ENCODE measurements at places on chromosomes 3 and 15. TPM values are rescaled to one million over a fixed set of nuclear protein-coding genes. Genes with fewer than 3 reads are reported as not detected.

GRCh38 chr15:88083811-88084760, 172.5 kb downstream of the NTRK3 start:
- no peak for DNase-seq

DNA sequence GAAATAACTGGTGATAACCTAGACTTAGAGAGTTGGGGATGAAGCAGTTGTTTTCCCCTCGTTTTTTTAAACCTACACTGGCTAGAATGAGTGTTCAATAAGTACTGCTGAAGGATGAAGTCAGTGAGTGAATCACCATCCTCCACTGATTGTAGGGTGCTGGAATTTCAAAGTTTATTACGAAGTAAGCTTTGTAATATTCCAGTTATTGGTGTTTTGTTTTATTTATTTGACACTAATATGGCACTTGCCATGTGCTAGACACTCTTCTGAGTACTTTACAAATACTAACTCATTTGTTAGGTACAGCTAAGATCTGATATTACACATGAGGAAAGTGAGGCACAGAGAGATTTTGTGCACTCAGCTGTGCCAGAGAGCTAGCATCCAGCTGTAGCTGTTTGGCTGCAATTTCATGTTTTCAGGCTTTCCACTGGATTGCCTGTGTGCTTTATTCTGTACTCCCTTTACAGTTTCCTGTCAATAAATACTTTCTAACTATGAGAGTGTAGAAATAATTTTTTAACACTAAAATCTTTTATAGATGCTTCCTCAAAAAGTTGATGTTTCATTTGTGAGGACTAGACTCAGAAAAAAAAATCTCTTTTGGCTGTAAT, 5.8 kb downstream of the MAP2K5 start:
- DNase-seq, result no peak

GRCh38 chr3:164230385-164231094, 847.8 kb downstream of the SI start:
- DNase-seq, result no peak

DNA sequence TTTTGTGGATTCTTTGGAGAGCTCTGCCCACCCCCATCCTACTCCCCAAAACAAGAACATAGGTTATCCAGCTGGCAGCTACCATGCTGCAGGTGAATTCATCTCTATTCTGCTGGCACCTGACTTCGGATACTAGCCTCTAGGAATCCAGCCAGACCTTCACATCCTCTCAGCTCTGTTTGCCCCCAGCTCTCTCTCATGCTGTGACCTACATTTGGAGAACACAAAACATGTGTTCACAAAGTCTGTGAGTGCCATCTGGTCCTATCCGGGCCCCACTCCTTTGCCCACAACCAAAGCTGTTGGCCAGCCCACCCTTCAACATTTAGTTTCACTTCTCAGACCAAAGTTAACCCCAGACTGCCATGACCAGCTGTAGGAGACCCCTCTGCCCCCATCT, 89.4 kb upstream of the C3orf80 start:
- no peak for DNase-seq

- no peak for DNase-seq
Measured at GRCh38 chr15:75695220-75695619, 17.4 kb downstream of the CSPG4 start.

DNA sequence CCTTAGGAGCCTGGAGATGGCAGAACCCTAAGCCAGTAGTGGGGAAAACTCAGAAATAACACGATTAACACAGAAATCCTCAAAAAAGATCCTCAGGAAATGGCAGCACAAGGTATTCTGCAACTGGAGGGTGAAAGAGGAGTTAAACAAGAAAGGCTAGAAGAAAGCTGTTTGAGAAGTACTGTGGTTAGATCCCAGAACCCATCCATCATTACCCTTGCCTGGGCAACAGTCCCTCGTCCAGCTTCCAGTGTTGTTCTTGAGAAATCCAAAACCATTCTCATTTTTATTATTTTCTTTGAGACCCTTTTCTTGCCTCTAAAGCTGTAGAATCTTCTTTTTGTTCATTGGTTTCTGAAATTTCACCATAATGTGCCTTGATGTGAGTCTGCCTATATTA, 2.7 kb upstream of the CDCP1 start:
- no peak for DNase-seq

GRCh38 chr3:196142202-196142956, 60.5 kb upstream of the TFRC start:
- no peak for DNase-seq

- DNase-seq, result no peak
Measured at GRCh38 chr3:182519569-182519968, 273.7 kb upstream of the ATP11B start.

DNA sequence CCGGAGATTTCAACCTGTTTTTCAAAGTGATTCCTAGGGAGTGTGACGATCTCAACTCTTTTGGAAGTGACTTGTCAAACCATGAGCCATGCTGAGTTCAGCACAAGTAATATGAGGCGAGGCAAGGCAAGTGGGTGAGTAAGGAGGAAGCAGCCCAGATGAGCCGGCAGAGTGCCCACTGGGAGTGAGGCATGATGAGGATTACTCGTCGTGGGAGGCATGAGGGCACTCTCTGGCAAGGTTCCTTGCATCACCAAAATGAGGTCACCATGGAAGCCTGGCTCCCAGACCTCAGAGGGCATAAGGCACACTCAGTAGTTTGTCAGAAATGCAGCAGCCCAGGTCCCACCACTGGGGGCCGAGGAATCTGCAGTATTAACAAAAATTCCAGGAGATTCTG, 636.1 kb downstream of the MAGI1 start:
- DNase-seq, result peak; percentile 51

DNA sequence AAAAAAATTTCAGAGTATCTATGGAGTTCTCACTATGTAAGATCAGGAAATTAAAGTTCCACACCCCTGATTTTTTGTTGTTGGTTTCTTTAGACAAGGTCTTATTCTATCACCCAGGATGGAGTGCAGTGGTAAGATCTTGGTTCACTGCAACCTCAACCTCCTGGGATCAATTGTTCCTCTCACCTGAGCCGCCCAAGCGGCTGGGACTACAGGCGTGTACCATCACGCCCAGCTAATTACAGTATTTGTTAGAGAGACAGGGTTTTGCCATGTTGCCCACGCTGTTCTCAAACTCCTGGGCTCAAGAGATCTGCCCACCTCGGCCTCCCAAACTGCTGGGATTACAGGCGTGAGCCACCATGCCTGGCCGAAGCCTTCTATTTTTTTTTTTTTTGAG, 12.4 kb downstream of the QRICH1 start:
- no peak for DNase-seq

- no peak for DNase-seq
Measured at GRCh38 chr3:37645517-37646380, 215.9 kb upstream of the CTDSPL start.

- no peak for DNase-seq
Measured at GRCh38 chr15:58631319-58631718, 118.2 kb downstream of the ADAM10 start.

DNA sequence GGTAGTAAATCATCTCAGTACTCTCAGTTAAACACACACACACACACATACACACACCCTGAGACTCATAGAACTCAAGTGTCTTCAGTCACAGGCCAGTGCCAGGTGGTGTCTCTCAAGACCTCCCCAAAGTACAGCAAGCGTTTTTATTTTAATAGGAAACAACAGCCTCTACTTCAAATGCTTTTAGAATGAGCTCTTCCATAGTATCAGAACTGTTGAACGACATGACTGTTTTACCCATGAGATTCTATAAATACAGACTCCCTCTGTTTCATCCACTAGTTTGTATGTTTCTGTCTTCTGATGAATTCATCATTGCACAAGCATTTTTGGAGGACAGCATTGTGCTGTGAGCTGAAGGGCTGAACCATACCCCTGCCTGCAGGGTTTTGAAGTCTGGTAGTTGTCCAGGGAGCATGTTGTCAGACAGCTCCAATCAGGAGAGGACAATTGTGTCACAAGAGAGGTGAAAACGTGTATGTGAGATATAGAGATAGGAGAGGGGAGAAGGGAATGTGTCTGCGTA, 201.0 kb upstream of the BCL6 start:
- DNase-seq, result no peak

DNA sequence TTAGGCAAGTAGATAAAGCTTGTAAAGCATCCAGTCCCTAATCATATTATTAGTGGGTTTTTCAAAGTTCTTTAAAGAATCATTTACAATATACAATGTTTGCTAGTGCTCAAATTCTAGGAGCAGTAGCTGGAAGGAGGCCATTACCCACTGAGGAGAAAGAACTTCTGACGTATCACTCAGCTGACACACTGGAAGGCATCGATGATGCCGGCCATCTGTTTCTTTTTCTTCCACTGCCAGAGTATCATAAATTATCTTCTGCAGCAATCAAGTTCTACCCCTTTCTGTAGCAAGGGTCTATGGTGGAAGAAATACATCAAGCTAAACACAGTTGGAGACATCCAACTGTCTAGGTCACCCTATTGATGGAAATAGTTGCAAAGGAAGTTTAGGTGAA, 243.2 kb upstream of the LRRN1 start:
- no peak for DNase-seq

GRCh38 chr15:70806992-70807712, 43.8 kb upstream of the UACA start:
- DNase-seq, result no peak

DNA sequence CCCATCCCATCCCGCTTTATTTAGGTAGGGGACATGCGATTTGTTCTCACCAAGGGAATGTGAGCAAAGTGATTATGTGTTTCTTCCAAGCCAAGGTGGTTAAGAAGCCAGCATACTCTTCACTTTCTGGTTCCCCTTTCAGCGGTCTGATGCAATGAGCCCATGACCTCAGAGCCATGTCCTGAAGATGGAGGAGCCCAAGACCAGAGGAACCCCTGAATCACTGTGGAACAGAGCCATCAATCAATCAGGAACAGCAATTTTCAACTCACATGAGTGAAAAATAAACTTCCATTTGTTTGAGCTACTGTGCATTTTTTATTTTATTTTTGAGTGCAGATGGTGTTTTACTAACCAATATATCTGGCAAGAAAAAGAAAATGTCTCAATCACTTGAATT, 10.8 kb downstream of the THRB start:
- DNase-seq, result no peak

GRCh38 chr3:183584246-183584913, 28.9 kb upstream of the KLHL6 start:
- peak; percentile 5 for DNase-seq

DNA sequence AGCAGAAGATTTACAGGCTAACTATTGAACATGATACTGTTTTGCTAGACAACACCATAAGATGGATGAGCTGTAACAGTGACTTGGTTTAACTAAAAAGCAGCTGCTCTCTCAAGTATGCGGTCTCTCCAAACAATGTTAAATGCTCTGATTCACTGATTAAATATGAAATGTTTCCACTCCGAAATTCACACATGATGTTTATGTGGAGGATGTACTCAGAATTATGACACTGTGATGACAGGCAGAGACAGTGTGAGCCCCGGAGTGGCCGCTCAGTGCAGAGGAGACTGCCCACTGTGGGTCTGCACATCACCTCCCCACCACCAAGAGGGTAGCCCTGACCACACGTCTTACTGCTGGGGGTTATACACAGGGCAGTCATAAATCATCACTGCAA, 83.9 kb upstream of the MEX3B start:
- DNase-seq, result peak; percentile 94

- no peak for DNase-seq
Measured at GRCh38 chr15:83299462-83299861, 15.0 kb upstream of the BNC1 start.

DNA sequence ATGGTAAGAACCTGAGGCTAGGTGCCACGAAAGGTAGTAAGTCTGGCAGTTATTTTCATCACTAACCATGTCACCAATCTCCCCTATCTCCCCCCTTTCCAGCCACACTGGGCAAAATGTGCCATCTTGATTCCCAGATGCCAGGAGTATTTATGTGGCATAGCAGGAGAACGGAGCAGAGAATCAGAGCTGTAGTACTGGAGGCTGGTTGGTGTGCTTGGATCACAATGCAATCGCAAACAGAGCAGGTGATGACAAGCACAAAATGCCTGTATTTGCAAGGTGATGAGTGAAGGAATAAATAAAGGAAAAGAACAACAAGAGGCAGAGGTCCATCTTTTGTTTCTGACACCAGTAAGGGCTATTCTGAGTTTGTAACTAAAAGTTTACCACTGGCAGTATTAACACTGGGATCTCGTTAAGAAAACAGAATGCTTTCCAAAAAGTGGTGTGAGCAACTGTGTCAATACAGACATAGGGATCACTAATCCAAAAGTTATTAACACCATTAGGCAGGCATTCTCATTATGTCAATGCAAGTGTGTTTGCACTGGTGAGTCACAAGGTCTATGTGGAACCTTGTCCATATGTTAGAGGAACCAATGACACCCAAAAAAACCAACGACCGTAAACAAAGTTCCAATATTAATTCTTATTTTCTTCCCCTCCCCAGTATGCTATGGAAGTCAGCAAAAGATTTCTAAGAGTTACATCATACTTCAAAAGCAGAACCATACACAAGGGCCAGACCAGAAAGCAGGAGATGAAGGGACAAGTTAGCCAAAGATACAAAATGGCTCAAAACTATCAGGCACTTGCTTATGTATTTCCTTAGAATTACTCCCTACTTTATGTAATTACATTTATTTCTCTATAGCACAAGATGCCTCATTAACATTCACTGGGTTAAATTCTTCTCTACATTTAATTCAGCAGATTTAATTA, 556.6 kb downstream of the FOXP1 start:
- DNase-seq, result no peak

- DNase-seq, result no peak
Measured at GRCh38 chr15:80055933-80056332, 3.5 kb upstream of the ZFAND6 start.

GRCh38 chr3:94356581-94356980, 293.7 kb downstream of the NSUN3 start:
- DNase-seq, result no peak

STRIT1 gene
- polyA plus RNA-seq, result not detected

DNAH12 gene
- 0.01 TPM for polyA plus RNA-seq

CLDN16 gene
- not detected for polyA plus RNA-seq

WNT5A gene
- polyA plus RNA-seq, result 627 TPM

TGFBR2 gene
- 61.0 TPM for polyA plus RNA-seq

CASR gene
- not detected for polyA plus RNA-seq

CYP8B1 gene
- polyA plus RNA-seq, result not detected

All from BJ (cell line).